ENCODE measurements at places on chromosomes 7 and 10.

DNA sequence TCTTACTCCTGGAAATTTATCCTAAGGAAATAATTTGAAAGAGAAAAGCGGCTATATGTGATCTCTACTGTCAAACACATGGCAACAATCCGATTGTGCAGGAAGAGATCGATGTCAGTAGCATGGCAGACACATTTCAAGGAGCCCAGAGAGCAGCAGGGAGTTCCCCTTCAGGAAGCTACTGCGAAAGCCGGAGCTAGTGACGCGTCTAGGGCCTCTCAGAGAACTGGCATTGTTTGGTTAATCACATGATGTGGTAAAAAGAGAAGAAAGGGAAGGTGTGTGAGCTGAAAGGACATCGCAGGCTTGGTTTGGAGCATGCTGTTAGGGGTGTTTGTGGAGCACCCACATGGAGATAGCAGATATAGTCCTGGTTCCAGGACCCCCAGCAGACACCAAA lies 74.9 kb downstream of the BEND7 start:
- DNase-seq, result no peak

DNA sequence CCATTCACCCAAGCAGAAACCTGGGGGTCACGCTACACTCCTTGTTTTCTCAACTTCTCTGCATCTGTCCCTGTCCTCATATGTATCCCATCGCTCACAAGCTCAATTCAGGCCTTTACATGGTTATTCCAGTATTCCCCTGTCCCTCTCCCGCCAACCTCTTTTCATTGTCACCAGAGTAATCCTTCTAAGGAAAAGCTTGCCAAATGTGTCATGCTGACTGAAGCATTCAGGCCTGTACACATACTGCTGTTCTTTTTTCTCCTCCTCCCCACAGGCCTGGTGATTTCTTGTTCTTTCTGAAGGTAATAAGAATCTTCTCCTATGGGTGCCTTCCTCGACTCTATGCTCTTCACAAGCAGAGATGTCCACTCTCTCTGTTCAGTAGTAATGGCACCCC lies 282.2 kb downstream of the PHTF2 start:
- no peak for DNase-seq

DNA sequence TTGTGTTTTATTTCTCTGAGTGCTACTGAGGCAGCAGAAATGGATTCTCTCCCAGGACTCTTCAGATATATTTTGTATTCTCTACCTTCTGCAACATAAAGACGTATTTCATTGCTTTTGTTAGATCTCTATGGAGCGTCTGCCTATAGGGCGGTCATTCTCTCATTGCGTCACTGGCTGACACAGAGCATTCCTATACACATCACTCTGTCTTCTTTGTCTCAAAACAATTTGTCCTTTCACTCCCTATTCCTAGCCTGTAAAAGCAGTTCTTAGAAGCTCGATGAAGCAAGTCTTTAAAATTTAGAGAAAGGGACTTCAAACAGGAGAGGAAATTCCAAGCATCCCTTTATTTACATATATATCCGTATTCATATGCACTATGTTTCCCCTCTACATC lies 120.6 kb downstream of the CPED1 start:
- DNase-seq, result no peak

DNA sequence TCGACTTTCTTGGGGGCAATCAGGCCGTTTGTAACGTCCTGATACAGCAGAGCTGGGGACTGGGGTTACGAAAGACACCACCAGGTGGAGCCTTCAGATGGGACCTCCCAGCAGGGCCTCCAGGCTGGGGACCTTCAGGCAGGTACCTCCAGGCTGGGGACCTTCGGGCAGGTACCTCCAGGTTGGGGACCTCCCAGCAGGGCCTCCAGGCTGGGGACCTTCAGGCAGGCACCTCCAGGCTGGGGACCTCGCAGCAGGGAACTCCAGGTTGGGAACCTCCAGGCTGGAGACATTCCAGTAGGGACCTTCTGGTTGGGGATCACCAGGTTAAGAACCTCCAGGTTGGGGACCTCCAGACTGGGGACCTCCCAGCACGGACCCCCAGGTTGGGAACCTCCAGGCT lies 23.5 kb upstream of the GPR146 start:
- DNase-seq, result no peak

DNA sequence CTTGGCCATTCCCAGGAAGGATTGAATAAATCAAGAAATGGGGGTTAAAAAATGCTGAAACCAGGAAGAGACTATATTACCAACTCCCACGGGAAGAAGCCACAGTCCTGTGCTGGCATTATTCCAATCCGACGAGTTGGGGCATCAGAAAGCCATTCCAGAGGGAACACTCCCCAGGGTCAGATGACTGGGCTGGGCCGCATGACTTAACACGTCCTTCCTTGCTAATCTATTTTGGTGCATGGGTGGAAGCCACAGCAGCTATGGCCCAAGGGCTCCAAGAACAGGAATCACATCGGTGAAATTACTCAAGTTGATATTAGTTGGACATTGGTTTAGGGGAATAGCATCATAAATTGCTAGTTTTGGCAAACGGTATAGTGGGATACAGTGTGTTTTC lies 592.9 kb upstream of the NRP1 start:
- no peak for DNase-seq

DNA sequence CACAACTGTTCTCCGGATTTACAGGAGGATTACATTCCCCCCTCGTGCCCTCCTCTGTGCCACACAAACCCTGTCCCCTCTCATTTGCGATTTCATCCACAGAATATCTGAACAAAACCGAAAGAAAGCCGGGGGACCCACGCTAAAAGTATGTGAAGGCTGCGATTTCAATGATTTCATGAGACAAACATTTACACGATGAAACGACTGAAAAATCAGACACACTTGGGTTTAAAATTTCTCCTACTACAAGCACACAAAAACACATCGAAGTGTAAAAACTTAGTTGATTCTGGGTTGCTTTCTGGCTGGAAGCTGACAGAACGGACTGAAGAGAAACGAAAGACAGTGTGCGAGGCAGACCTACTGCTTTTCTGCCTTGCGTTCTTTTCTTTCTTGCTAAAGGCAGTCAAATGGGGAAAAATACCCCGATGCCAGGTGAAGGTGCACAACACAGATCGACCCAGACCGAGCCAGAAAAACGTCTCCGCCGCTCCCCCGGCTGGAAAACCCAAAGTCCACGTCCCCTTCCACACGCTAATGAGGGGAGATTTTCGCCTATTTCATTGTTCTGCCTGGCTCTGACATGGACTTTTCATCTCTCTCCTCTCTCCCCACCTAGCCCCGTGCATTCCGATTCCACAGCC lies 1.2 kb downstream of the HIPK2 start:
- DNase-seq, result no peak

- DNase-seq, result no peak
Measured at GRCh38 chr7:157522189-157522588, 185.4 kb downstream of the DNAJB6 start.

DNA sequence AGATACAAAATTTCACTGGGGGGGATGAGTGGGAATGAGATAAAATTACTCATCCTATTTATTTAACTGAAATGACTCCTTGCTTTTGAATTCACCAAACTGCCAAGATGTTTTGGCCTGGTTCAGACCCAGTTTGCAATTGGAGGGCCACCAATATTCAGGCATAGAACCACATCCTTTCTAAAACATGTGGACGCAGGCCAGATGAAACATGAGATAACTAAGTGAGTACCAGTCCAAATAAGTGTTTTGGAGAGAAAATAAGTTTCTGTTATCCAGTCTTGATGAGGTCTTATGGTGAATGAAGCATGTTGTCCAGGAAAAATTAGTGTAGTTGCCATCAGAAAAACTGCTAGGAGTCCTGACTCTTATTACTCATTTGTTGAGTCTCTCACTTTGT lies 36.3 kb upstream of the PDK4 start:
- DNase-seq, result no peak

DNA sequence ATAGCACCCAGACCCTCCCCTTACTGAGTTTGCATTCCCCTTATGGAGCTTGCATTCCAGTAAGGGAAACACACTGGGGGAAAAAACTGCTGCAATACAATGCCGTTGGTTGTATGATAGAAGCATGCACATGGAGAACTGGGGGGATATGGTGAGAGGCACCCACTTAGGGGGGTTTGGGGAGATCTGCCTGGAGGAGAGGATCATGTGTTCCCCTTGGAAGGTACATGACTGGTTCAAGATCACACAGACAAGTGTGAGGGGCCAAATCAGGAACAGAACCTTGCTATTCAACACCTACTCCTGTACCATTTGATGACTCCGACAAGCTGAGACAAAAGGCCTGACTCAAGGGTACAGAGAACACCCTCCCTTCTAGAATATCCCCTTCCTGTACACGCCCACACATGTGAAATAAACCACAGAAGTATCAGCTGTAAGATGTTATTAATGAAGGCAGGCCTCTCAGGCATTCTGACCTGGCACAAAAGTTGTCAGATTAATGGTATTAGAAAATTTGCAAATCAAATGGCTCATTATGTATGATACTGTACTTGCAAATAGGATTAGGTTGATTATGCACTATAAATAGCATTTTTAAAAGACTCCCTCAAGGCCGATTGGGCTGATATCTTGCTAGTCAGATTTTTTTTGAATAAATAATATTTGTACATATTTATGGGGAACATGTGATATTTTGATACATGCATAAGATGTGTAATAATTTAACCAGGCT lies 122.2 kb downstream of the NPY start:
- no peak for DNase-seq

GRCh38 chr10:130970341-130971122 lies 341.0 kb downstream of the TCERG1L start:
- no peak for DNase-seq

GRCh38 chr10:72615970-72616369 lies 9.9 kb downstream of the MICU1 start:
- no peak for DNase-seq

- no peak for DNase-seq
Measured at GRCh38 chr10:48838834-48839233, 100.8 kb downstream of the LRRC18 start.

- no peak for DNase-seq
Measured at GRCh38 chr10:120075349-120075748, 182.8 kb downstream of the SEC23IP start.

- no peak for DNase-seq
Measured at GRCh38 chr10:553233-553632, 136.2 kb downstream of the DIP2C start.

GRCh38 chr7:75623390-75624133 lies 115.2 kb downstream of the HIP1 start:
- DNase-seq, result no peak
